Fibroblast of skin of right quadriceps (primary cell): ENCODE measurements at places on chromosomes 13 and 19.

DNA sequence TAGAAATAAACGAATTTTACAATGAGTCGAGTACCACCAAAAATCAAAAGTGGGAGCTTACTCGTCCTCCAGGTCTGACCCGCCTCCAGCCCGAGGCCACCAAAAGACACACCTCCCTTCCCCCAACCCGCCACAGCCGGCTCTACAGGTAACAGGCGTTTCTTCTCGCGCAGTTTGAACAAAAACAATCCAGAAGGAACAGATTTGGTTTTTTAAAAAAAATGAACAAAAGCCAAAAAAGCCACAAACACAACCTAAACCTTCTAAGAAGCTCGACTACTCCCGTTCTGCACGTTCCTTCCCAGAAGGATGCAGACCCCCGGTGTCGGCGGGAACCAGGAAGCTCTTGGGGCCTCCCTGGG, 671 bp downstream of the ZDHHC20 start:
- DNase-seq: no peak

DNA sequence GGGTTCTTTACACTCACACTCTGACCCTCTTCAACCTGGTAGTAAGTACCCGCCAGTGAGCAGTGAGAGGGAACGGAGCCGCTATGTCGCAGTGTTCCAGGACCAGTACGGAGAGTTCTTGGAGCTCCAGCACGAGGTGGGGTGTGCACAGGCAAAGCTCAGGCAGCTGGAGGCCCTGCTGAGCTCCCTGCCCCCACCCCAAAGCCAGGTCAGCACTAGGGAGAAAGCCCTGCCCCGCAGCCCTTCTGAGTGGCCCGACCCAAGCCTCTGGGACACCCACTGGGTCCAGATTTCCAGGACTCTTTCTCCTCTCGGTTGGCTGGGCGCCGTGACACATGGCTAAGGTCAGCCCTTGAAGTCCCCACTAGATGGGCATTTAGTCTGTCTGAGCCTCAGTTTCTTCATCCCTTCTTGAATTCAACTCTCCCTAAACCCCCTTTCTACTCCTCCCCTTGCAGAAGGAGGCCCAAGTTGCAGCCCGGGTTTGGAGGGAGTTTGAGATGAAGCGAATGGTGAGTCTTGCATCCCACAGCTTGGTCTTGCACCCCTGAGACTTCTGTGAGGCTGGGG, 1.9 kb downstream of the OCEL1 start:
- DNase-seq: no peak

GRCh38 chr13:73001971-73002370, 56.8 kb upstream of the KLF5 start:
- no peak for DNase-seq

DNA sequence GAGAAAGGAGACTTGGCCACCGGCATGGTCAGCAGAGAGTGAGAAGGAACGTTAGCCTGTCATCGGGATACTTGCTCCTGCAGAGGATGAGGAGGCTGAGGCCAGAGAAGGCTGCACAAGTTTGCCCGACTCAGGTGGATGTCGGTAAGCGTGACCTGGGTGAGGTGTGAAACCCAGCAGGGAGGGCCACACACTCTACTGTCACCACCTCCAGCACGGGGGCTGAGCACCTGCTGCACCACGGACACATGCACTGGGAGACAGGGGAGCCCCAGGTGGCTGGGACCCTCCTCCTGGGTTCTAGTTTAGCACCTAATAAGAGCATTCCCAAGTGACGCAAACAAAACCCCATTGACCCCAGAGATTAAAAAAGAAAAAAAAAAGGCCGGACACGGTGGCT, 17.3 kb downstream of the MLLT1 start:
- no peak for DNase-seq

- DNase-seq: no peak
These were observed 253.3 kb downstream of the KCNRG start for GRCh38 chr13:50268500-50268899.

- DNase-seq: no peak
These were observed 412.0 kb downstream of the FGF14 start for GRCh38 chr13:101989798-101990350.

DNA sequence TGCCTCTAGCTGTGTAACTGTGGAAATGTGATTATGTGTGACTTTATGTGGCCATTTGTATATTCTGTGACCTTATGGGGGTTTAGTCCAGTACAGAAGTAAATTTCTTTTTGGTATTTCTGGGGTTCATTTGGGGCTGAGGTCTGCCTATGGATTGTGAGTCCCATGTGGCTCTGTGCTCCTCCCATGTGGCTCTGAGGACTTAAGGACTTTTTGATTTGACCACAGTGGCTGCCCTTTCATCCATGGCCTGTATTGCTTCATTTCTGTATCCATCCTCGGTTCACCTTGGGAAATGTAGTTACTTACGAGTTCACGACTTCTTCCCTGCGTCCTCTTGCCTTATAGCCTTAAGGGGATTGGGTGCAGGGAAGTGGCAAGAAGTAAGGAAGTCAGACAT, 1.0 kb downstream of the ZNF420 start:
- DNase-seq: no peak

GRCh38 chr19:50003810-50004419, 21.3 kb downstream of the VRK3 start:
- peak; percentile 96 for DNase-seq

- DNase-seq: no peak
These were observed 69.9 kb upstream of the ANKRD10 start for GRCh38 chr13:110984798-110985197.

GRCh38 chr19:29878973-29879654, 62.9 kb upstream of the URI1 start:
- DNase-seq: peak; percentile 27

GRCh38 chr13:43057653-43058317, 34.4 kb downstream of the DNAJC15 start:
- peak; percentile 53 for DNase-seq

DNA sequence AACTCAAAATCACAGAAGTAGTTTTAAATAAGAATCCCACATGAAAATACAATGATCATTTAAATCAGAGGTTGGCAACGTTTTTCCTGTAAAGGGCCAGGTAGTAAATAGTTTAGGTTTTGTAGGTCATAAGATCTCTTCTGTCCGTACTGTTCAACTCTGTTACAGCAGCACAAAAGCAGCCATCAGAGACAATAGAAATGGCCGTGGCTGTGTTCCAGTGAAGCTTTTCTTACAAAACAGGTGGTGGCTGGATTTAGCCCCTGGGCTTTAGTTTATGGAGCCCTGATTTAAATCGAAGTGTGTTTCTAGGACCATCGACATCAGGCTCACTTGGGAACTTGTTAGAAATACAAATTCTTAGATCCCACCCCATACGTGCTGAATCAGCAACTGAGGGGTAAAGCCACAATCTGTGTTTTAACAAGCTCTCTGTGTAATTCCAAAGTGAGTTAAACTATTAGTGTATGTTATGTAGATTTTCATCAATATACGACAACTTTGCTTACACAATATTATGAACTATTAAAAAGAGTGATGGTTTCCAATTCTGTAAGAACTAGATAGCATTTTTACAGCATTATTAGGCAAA, 54.8 kb upstream of the MIR17HG start:
- no peak for DNase-seq

DNA sequence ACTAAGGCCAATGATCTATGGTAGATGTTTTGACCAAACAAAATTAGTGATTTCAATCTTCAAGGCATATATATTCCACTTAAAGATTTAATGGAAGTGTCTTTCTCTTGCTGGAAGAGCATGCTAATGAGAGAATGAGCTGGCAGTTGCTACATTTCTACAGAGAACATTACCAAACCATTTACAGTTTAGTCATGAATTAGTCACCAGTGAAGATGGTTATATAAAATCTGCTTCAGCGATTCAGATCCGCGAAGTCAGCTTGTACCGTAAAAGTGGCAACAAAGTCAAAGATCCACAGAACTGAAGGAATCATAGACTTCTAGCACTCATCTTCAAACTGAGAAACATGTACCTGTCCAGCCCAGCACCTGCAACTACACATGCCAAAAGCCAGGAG, 156.3 kb downstream of the SLITRK5 start:
- DNase-seq: peak; percentile 31

DNA sequence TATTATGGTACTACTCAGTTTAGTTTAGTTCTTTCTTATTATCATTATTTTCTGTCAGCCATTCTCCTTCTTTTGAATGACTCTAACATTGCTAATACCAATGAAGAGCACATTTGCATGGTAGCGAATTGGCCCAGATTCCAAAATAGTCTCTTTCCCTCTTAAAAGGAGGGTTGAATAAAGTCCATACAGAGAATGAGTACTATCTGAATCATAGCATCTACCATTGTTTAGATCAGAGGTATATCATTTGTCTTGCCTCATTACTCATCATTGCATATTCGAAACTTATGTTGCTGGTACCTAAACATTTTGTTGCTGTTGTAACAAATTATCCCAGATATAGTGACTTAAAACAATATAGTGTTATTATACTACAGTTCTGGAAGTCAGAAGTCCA, 1235.3 kb upstream of the ATXN8OS start:
- DNase-seq: no peak

- DNase-seq: peak; percentile 58
These were observed 6.8 kb downstream of the FAM98C start for GRCh38 chr19:38409631-38410133.

GRCh38 chr19:16363133-16363851, 38.7 kb downstream of the KLF2 start:
- DNase-seq: no peak

DNA sequence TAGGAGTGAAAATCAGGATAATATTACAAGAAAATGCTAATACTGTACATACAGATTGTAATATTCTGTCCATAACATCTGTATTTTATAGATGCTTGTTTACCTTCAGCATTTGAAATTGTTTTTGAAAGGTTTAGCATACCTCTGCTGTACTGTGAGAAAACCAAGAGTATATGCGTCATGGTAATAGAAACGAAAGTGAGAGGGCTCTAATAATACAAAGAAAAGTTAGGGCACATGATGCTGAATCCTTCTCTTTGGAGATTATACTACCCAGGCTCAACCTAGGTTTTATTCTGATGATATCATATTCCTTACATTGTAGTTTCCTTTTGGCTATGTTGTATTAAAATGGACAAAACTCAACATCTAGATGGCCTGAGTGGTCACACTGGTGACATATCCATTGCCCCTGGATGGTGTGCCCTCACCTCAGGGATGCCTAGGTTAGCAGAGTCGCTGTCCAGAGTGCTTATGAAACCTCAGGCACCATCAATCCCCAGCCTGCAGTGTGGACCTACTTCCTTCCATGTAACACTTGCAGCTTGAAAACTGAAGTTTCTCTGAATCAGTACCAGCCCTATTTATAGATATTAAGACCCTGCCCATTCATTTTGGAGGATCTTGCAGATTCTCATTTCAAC, 253.7 kb downstream of the KCTD12 start:
- DNase-seq: no peak

DNA sequence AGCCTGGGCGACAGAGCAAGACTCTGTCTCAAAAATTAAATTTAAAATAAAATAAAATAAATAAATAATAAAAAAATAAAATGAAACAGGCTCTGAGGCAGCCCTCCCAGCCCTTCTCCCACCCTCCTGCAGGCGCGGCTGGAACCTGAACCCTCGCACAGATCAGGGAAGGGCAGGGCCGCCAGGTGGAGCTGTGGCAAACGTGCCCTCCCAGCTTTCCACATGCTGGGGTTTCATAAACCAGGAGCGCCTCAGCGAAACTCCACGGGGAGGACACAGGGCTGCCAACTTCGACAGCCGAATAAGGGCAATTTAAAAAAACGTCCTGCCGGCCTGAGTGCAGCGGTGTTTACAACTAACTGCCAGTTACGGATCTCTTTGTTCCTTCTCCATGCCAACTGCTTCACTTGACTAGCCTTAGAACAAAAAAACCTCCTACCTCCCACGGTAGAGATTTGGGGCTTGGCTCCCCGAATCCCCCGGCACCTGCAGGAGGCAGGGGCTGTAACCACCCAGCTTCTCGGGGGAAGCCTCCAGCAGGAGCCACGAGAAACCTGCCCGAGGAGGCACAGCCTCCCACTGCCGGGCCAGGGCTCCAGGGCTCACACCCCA, 15.9 kb downstream of the ZNF787 start:
- DNase-seq: peak; percentile 17

DNA sequence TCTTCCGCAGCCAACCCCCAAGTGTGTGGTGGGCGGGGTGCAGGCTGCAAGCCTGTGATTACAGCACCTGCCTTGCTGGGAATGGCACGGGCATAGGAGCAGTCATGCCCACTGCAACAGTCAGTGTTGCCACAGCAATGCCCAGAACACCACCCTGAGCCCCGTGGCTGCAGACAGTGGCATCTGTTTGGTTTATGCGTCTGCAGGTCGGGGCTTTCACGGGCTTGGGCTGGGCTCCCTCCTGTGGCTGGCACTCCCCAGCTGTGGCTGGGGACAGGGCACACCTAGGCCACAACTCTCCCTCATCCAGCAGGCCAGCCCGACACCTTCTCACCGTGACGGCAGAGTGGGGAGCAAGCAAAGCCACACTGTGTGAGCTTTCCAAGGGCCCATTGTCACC, 115.3 kb upstream of the C1QTNF9B start:
- no peak for DNase-seq

DNA sequence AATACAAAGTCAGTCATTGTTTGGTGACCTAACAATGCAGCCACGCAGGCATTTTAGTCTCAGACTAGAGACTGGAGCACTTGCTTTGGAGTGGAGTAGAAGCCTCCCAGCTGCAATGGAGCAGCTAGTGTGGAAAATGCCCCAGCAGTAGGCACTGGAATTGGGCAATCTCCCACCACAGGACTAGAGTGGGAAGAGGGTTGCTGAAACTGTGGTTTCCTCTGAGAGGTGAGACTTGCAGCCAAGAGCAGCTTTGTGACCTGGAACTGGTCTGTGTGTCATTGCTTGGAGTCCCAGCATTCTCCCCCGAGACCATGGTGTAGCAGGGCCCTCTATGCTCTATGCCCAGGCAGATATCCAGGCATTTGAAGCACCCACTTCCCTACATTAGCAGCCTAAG, 556.3 kb downstream of the UQCRFS1 start:
- DNase-seq: no peak

GRCh38 chr13:114130131-114130836, 2.1 kb downstream of the RASA3 start:
- DNase-seq: no peak

- DNase-seq: peak; percentile 82
These were observed 13.1 kb upstream of the NANOS2 start for GRCh38 chr19:45927565-45928261.

DNA sequence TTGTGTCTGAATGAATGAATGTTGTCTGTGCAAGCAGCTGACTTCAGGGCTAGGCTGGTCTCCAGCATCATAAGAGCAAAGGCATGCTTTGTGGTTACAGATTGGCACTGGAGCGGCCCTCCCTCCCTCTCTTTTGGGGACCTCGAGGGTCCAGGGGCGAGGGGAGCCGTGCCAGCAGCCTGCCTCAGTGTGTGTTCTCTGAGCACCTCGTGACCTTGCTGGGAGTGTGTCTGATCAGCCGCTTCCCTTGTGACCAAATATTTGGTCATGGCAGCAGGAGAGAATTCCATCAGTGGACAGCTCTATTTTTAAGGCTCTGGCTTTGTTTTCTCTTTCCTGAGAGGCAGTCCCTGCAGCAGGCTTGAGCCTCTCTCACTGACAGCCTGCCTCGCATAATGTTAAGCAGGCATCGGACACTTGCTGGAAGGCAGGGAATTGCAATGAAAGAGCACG, 329.7 kb downstream of the UQCRFS1 start:
- DNase-seq: peak; percentile 3

DNA sequence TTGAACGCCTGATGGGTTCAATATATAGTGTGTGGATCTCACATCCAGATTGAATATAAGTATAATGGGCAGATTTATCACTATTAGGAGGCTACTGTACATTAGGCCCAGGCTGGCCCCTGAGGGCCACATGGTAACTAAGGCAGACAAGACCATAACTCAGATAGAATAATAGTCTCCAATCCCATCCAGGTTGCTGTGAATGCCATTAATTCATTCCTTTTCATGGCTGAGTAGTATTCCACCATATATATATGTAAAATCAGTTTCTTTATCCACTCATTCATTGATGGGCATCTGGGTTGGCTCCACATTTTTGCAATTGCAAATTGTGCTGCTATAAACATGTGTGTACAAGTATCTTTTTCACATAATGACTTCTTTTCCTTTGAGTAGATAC, 8.1 kb upstream of the PMIS2 start:
- no peak for DNase-seq
